ENCODE measurements at places on chromosomes 12 and 14.

GRCh38 chr14:68808696-68809480, 16.0 kb upstream of the ZFP36L1 start:
- DNase-seq: no peak

DNA sequence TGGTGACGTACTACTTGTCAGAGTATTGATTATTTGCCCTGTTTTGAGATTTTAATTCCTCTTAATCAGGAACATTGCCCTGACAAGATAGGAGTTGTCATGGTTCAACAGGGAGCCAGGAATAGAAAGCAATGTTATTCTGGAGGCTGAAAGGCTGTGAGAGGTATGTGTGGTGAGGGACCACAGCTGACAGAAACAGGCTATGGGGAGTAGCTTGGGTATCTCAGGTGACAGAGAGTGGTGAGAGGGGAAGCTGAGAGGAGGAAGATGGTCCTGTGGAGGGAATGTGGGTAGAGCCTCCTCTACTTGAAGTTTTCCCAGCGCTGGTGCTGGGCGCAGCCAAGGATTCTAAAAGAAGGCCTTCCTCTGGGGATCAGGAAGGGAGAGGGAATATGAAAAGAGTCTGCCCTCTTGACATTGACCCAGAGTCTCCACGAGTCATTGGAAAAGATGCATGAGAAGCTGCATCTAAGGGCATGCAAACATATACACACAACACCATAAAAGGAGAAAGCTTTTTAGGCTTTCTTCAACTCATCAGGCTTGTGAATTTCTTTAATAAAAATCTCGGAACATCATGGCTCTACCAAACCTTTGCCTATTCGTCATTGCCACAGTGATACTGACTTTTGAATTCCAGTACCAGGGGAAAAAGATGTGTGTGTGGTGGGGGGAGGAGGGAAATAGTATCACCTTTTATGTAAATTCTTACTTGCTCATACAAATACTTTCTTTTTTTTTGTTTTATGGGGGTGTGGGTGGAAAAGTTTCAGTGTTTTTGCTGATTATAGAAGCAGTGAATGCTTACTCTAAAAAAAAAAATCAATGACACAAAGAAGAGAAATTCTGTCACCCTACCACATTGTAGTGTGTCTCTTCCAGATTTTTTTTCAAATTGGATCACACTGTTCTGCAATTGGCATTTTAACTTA, 39.9 kb upstream of the DHRS7 start:
- no peak for DNase-seq

DNA sequence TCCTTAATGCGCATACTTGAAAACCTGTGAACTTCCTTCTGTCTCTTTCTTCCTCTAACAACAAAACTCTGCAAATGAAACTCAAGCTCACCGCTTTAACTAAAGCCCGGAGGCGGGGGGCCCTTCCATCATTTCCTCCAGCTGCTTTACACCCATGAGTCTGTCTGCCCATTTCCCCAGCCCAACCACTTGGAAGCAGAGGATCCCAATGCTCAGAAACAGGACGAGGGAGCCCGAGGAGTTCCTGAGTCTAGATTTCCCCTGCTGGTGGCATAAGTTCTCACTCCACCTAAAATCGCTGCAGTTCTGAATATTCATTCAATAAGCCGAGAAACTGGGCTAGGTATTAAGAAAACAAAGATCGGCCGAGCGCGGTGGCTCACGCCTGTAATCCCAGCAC, 30.8 kb downstream of the GPR19 start:
- DNase-seq: no peak

GRCh38 chr12:4621511-4621910, 27.3 kb downstream of the AKAP3 start:
- DNase-seq: no peak

GRCh38 chr12:125310461-125310860, 245.2 kb downstream of the AACS start:
- no peak for DNase-seq

DNA sequence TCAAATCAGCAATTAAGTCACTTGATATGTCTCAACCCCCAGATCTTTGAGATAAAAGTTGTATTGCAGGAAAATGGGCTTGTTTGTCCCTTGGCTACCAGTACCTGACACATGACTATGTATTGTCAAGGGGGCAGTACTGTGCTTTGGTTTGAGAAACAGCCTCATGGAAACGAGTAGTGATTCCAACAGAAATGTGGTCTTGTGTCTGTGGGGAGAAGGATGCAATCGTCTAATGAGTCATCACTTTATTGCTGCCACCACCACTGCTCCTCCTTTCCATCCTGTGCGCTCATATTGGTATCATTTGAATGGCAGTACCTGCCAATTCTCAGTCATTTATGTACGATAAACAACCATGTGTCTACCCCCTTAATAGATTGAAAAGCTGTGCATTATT, 72.8 kb upstream of the ARHGAP5 start:
- DNase-seq: no peak

DNA sequence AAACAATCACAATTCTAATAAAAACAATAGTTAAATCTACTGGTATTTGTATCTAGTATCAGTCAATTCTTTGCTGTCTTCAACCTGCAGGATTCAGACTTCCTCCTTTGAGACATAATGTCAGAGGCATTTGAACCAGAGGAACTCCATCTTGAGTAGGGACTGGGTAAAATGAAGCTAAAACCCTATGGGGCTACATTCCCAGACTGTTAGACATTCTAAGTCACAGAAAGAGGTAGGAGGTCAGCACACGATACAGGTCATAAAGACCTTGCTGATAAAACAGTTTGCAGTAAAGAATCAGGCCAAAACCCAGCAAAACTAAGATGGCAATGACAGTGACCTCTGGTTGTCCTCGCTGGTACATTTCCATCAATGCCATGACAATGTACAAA, 48.2 kb upstream of the MAP3K9 start:
- no peak for DNase-seq

- DNase-seq: no peak
These were observed 40.9 kb downstream of the TRIP11 start for GRCh38 chr14:91998667-91999570.

All from NCI-H1436 treated with DMSO at 0.1 percent for 48 hours (cell line).